ENCODE measurements at places on chromosomes 11 and 22.

GRCh38 chr22:42360348-42360747 is 71.9 kb downstream of the NFAM1 start:
- no peak for DNase-seq

- no peak for DNase-seq
These were observed 16.6 kb upstream of the BCR start for GRCh38 chr22:23163665-23164064.

GRCh38 chr22:45413368-45414211 is at the start of the genes RIBC2 and SMC1B:
Gene RIBC2 (plus strand): TSS chr22:45413693. CDS start chr22:45413887, 194 bp downstream.
Gene SMC1B (minus strand): TSS chr22:45413599. CDS start chr22:45413567, 32 bp downstream.
- no peak for DNase-seq

DNA sequence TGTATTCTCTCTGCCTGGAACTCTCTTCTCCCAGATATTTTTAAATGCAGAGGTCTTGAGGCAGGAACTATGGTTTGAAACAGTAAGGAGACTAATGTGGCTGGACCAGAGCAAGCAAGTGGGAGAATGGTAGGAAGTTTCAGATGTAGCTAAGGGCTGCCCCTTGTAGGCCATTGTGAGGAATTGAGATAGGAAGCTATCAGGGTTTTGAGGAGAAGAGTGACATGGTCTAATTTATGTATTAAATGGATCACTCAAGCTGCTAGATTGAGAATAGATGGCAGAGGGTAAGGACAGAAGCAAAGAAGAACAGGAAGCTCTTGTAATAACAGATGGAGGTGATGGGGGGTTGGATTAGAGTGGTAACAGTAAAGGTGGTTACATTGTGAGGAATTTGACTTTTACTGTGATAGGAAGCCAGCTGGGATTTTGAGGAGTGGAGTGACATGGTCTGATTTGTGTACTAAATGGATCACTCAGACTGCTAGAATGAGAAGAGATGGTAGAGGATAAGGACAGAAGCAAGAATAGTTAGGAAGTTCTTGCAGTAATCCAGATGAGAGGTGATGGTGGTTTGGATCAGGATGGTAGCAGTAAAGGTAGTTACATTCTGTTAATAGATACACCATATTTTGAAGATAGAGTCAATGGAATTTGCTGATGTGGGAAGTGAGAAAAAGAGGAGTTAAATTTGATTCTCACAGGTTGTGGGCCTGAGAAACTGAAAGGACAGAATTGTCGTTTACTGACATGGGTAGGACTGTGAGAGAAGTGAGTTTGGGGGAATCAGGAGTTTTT is 63.0 kb downstream of the HIPK3 start:
- DNase-seq, result no peak

DNA sequence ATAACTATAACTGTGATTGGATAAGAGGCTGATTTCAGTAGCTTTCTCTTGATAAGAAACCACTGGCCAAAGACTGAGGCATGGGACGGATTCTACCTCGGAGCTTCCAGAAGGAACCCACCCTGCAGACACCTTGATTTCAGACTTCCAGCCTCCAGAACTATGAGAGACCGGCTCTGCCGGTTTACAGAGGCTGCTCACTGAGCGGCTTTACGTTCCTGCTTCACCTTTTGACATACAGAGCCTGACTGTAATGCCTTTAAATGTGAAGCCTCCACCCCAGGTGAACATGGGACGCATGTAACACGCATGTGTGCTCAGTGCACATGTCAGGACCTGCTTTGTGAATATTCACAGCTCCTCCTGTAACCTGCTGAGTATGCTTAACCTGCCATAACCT is 361.5 kb downstream of the CTTN start:
- no peak for DNase-seq

- peak; percentile 40 for DNase-seq
These were observed 43.8 kb downstream of the KCNQ1OT1 start for GRCh38 chr11:2655834-2656622.

DNA sequence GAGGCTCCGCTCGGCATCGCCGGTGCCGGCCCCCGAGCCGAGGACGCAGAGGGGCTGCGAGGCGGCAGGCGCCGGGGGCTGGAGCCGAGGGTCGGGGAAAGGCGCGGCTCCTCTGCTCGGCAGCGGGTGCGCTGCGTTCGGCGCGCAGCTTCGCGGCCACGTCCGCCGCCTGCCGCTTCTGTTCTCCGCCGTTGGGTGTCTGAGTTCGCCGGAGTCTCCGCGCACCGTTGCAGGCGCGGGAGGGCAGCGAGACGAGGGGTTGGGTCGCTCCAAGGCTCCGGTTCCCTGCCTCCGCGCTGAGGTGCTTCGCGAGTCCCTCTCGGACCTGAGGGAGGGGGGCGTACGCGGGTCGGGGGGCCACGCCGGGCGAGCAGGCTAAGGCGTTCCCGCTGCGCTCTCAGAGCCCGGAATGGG is 347 bp downstream of the MN1 start:
- DNase-seq, result no peak
